ENCODE measurements at places on chromosomes 7 and 10.

DNA sequence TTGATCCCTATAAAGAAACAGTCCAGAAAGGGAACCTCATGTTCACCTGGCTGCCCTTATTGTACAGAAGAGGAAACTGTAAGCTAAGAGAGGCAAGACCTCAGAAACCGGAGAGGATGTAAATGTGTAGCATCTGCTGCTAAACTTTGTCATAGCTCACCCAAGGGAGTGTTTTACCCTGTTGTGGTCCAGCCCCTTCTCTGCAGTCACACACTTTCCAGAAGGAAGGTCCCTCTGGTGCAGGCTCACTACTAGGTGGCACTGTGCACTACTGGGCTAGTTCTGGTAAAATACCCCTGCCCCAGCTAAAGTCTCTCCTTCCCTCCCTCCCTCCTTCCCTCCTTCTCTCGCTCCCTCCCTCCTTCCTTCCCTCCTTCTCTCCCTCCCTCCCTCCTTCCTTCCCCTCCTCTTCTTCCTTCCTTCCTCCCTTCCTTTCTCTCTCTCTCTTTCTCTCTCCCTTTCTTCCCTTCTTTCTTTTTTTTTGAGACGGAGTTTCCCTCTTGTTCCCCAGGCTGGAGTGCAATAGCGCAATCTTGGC, 42.5 kb upstream of the LCOR start:
- DNase-seq, result no peak

DNA sequence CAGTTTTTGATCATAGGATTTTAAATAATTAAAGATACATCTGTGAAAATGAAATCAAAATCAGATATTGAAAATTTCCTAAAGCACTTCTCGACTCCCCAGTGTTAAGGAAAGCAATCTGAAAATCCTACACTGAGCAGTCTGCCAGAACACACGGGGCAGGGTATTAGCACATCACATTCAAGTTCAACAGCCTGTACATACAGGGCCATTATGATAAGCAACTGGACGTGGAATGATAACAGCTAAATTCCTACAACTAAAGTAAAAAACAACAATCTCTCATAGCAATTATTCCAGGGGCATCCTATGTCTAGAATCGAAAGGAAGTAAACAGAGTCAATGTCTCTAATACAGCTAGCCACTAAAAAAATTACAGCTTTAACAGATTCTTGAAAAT, 31.7 kb downstream of the TRDMT1 start:
- no peak for DNase-seq

- DNase-seq, result no peak
Measured at GRCh38 chr7:45084901-45085618, 3.7 kb downstream of the NACAD start.

- no peak for DNase-seq
Measured at GRCh38 chr10:125533866-125534265, 149.1 kb downstream of the TEX36 start.

GRCh38 chr10:119761106-119761505, 35.3 kb downstream of the INPP5F start:
- DNase-seq, result no peak

- no peak for DNase-seq
Measured at GRCh38 chr7:150685219-150686029, at the start of gene GIMAP2. Gene GIMAP2, plus strand, starts transcription at chr7:150685706. Its CDS starts 1,354 bp downstream, at chr7:150687060.

DNA sequence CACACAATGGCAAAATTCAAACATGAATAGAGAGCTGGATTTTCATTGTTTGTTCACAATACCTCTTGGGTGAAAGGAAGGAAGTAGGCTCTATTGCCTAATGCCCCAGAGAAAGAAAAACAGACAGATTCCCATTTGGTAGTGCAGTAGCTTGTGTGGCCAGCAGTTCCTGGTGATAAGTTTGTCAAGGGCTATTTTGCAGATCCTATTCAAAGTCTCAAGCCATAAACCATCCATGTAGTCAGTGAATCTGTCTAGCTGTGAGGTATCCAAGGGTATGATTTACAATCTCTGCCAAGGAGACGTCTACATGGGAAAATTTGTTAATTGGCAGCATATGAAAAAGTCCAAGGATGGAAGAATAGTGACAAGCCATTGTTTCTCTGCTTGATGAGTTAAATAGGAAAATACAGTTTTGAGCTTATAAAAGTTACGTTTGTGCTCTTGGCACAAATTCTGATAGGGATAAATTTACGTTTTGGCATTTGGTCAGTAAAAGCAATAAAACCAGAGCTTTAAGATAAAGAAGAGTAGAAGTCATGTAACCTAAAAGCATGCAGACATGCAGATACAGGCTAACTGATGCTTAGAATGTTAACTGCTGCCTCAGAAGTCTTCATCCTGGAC, 269.1 kb downstream of the GATA3 start:
- DNase-seq, result no peak
